Activated naive CD4-positive, alpha-beta T cell (primary cell): ENCODE measurements at places on chromosomes 5 and 9.

DNA sequence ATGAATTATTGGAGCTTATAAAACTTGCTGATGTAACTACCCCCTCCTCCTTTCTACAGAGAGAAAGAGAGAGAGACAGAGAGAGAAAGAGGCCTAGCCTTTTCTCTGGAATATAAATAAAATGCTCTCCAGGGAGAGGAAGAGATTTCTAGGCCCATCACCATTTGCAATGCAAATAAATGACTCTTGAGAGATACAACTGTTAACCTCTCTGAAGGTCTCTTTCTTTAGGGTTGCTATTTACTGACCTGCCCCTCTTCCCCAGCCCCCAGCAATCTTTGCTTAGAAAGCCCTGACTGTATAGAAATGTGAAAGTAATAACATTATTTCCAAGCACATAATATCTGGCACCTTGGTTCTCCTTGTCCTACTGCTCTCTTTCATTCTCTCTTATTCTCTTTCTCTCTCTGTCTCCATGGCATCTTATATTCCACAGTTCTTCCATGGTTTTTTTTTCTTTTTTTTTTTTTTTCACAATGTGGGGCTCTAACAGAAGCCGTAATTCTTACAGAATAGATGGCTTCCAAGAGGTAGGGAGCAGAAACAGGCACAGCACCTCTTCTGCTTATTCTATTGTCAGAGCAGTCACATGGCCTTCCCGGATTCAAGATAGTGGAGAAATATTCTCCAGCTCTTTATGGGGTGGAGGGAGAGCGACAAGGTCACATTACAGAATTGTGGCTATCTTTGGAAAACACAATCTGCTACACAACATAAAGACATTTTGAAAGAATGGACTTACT, 1087.9 kb upstream of the NUDT12 start:
- DNase-seq = no peak

- no peak for DNase-seq
These were observed 20.3 kb downstream of the SLC45A2 start for GRCh38 chr5:33964132-33964700.

DNA sequence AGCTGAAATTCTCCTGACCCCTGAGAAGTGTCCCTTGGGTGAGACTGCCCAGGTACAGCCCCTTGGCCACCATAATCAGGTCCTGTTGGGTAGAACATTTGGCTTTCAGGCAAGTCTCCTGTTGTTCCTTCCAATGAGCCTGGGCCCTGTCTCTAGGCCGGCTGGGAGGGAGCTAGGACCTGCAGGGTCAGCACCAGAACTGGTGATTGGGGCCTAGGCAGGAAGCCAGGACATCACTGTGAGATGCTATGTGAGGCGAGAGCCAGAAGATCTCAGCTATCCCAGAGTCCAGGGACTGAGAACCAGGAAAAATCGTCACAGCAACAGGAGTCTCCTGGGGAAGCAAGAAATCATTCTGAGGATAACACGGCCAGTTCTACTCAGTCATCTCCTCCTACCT, 51.5 kb downstream of the PCDH1 start:
- no peak for DNase-seq

DNA sequence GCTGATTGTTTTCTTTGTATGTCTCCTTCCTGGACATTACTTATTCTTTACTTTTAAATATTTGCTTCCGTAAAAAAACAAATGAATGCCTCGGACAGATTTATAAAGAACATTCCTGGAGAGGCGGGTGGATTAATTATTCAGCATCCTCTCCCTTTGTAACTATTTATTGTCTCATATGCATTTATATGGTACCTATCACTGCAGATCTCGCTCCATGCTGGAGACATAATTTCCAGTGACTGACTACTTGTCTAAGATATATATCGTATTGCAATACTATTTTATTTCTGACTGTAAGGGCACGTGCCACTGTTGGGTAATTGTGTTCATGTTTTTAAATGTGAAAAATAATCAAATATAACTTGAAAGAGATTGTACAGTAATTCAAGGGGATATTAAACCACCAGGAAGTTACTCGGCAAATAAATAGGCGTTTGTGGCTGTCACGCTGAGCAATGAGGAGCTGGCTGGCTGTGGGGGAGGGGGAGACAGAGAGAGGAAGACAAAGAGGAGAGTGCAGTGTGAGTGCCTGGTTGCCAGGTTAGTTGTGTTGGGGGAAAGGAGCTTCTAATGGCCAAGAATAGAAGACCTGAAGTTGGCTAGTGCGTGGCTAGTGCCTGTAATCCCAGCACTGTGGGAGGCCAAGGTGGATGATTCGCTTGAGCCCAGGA, 131.8 kb upstream of the GABRP start:
- DNase-seq = no peak

- no peak for DNase-seq
These were observed 15.4 kb upstream of the MAMDC2 start for GRCh38 chr9:70028287-70028686.

DNA sequence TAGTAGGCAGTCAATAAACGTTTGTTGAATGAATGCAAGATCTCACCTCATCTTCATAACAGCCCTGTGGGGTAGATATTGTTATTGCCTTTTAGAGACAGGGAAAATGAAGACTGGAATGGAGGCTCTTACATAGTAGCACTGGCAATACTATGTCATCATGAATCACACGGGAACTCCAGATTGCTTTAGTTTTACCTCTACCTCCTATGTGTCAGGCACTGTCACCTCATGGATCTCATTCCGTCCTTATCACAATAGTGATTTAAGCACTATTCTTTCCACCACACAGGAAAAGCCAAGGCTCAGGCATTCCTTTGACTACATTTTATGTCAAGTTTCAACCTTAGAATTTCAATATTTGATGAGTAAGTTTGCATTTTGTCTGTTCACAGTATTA, 2.9 kb upstream of the EPB41L4B start:
- no peak for DNase-seq
